Stimulated activated CD4-positive, alpha-beta T cell treated with anti-CD3 and anti-CD28 coated beads, TNF-alpha, amount 100 ng/mL, for 1 hour (primary cell): ENCODE measurements at places on chromosomes 1 and 21.

DNA sequence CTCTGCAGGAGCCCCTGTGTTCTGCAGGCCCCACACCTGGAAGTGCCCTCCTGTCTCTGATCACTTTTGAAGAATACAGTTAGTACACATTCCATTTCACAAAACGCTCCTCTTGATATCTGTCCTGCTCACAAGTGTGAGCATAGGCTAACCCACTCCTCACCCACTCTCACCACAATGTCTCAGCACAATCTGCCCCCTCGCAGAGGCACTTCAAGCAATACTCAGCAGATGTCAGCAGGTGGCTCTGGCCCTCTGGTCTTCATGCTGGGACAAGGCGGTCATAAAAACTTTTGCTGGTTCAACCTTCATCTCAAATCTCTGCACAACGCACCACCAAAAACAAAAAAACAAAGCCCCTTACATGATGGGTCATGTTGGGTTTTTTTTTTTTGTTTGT, 671.2 kb downstream of the MATN1 start:
- DNase-seq = no peak

DNA sequence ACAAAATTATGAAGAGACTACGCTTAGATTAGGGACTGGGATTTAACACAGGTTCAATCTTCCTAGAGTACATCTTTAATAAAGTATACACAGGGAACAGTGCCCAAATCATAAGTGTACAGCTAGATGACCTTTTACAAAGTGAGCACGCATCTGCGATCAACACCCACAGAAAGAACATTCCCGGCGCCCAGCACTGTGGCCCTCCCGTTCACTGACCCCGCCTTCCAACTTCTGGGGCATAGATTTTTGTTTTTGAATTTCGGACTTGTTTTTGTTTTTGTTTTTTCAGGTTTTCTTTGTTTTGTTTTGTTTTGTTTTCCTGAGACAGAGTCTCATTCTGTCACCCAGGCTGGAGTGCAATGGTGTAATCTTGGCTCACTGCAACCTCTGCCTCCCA, 30.6 kb upstream of the COX20 start:
- no peak for DNase-seq

DNA sequence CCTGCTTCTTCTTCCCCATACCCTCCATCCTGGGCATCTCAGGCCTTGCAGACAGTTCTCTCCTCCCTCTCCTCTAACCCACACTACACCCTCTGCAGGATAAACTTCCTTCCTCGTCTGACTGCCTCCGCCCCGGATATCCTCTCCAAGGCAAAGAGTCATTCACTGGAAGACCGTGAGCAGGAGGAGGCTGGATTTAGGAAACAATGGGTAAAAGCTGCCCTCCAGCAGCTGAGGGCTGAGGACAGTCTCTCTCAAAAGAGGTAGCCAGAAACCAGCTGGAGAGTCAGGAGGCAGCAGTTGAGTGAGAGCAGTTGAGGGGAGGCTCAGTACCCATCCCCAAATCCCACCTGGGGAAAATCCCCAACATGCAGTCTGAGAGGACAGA, 1.4 kb downstream of the CSRP1 start:
- no peak for DNase-seq

- no peak for DNase-seq
Observed at GRCh38 chr21:44940116-44940631, 345 bp downstream of the SLX9 start.

DNA sequence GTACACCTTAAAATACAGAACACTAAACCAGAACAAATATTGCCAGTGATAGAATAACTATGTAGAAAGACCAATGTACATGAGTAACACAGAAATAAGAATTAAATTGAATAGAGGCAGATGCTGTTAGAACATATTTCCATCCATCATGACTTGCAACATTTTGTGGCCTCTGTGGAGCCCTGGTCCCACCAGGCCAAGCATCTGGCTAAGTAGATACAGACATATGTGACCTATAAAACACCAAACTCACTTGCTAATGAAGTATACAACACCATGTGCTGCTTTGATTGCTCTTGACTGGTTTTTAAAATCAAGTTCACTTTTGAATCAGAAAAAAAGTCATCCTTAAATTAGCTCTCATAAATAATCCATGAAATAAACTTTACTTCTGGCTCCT, 20.5 kb downstream of the SLC19A2 start:
- DNase-seq = no peak

GRCh38 chr1:167713330-167714081, 8.3 kb upstream of the MPZL1 start:
- DNase-seq = no peak

DNA sequence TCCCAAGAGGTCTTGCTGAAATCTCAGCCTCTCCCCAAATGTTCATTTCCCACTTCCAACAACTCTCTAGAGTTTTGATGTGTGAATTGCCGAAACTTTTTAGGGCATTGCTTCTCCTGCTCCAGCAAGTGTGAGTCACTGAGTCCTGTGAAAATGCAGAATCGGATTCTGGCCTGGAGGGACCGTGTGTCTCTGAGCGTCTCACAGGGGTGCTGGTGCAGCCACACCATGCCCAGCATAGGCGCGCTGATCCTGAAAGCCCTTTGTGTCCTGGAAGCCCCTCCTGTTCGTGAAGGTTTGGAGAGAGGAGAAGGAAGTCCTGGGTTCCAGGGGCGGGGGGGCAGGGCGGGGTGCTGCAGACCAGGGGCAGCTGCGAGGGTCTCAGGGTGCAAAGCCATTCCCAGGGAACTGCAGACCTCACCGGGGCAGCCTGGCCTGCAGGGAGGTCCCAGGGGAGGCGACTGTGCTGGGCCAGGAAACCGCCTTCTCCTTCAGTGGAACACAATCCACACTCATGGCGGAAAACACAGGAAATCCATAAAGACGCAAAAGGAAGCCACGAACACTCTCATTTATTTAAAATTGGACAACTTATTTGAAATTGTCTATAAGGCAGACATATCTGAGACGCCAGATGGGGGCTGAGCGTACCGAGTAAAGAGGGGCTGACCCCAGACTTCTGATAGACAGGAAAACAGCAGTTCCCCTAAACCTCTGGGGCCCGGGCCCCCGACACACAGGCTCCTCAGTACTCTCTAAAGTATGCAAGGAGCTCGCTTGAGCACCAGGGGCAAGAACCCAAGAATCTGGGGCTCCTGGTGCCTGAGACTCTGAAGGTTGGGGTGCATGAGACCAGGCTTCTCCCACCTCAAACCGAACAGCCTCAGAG, 43.5 kb upstream of the ADARB1 start:
- no peak for DNase-seq

DNA sequence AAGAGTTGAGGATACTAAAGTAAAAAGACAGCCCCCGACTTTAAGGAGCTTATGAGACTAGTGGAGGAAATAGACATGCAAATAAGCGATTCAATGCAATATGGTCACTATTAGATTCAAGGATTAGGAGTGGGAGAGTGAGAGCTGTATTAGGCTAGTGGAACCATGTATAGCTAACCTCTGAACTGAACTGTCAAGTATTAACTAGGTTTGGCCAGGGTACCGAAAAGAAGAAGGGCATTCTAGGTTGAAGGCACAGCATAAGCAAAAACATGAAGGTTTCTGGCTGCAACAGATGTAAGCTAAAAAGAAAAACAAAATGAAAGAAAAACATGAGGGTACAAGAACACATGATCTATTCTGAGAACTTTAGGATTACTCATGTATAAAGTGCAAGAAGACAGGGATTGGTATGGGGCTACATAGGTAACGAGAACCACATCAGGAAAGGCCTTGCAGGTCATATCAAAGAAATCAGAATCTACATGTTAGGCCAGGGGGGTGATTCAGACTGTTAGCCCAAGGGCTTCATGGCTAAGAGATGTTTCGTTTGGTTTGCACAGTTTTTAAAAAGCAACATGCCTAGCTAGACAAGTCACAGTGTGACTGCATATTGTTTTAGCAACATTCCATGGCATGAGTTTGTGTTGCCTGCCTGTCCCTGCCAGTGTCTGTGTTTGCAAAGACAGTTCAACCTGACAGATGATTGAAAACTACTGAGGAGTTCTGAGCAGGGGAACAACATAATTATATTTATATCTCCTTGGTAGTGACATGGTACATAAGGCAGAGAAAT, 54.4 kb upstream of the HAO2 start:
- no peak for DNase-seq
